Left ventricle myocardium inferior (tissue), 1 donor: ENCODE measurements at places on chromosomes 2 and 18. TPM values are rescaled to one million over a fixed set of nuclear protein-coding genes. Genes with fewer than 3 reads are reported as not detected.

CBLN2 gene
- total RNA-seq = not detected

FOXD4L1 gene
- total RNA-seq = 0.11 TPM

REG3A gene
- total RNA-seq = not detected

SCTR gene
- 1.2 TPM for total RNA-seq

RRM2 gene
- 2.1 TPM for total RNA-seq

CIB4 gene
- total RNA-seq = not detected

QPCT gene
- total RNA-seq = 2.0 TPM

FBXO41 gene
- 0.55 TPM for total RNA-seq

CLEC4F gene
- not detected for total RNA-seq

STAMBP gene
- 35.5 TPM for total RNA-seq

OSBPL1A gene
- 82.8 TPM for total RNA-seq

ZNF804A gene
- total RNA-seq = not detected

MOCOS gene
- total RNA-seq = 0.33 TPM

TM4SF20 gene
- total RNA-seq = not detected

FBXO15 gene
- not detected for total RNA-seq

SERPINB13 gene
- not detected for total RNA-seq
